ENCODE measurements at places on chromosomes 6 and 20.
A peak's percentile ranks its signal among the peaks of the same experiment; 100 is the strongest.

- DNase-seq, result peak; percentile 22
Observed at GRCh38 chr20:64226686-64227580, 28.6 kb upstream of the PCMTD2 start.

- DNase-seq, result no peak
Observed at GRCh38 chr6:43943781-43944250, 173.8 kb downstream of the VEGFA start.

DNA sequence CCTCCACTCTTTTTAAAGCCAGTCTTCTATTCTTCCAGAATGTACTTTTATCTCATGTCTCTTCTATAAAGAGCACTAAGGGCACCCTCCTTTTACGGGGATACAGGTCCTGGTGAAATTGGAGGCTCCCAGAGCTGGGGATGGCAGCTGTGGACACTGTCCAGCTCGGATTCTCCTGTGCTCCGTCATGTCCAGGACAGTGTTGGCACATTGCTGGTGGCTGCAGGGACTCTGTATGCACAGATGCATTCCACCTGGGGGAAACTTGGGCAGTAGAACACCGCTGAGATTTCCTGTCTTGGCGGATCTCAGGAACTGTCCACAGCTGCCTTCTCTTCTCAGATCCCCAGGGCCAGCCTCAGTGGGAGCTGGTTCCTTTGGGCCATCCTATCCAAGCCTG is 56.6 kb upstream of the CLDN20 start:
- DNase-seq, result no peak

DNA sequence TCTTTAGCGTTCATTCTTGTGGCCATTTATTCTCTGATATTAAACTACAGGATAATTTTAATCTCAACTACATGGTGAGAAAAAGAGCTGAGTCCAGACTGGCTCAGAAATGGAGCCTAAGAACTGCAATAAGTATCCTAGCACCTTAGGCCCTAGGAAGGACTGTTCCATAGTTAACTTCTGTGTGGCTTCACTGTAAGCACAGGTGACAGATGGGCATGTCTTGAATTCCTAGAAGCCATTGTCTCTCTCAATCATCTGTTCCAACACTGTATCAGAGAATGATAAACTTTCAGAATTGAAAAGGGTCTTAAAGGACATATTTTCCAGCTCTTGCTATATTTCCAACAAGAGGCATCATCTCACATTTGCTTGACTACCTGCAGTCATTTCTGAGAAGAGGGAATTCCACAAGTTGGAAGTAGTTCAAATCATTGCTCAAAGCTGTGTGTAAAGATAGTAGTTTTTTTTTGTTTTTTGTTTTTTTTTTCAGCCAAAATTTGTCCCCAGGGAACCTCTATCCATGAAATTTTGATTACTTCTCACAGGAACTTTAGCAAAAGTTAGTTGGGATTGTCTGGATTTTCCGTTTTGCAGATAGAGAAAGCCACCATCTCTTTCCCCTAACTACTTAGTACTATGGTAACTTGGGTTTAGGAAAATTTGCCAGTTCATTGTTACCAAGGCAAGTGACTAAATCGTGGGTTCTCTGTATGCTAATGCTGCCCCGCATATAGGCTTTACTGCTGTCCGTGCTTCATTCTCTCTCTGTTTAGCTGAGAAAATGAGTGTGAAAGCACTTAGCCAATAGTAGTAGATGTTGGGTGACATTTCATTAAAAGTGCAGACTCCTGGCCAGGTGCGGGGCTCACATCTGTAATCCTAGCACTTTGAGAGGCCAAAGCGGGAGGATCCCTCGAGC is 47.2 kb downstream of the KCNS1 start:
- DNase-seq, result no peak

GRCh38 chr20:46694484-46694883 is 5.2 kb upstream of the TP53RK start:
- no peak for DNase-seq

- no peak for DNase-seq
Observed at GRCh38 chr20:48626226-48626937, 201.4 kb downstream of the PREX1 start.

- DNase-seq, result no peak
Observed at GRCh38 chr6:135310291-135310690, 129.2 kb downstream of the MYB start.

DNA sequence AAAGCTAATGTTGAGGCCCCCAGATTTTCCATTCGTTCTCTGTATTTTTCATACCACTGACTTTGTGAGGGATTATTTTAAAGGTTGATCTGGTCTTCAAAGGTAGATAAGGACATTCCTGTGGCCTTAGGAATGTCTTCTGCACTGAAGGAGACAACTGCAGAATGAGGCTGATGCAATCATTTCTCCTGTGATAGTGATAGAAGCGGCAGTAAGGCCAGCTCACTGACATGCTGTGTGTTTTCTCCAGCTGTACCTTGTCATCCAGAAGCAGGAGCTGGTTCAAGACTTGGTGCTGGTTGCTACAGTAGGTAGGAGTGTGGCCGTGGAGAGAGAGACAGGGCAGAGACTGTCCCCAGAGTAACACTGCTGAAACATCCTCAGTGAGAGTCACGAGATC is 53.8 kb downstream of the DCBLD1 start:
- DNase-seq, result no peak

DNA sequence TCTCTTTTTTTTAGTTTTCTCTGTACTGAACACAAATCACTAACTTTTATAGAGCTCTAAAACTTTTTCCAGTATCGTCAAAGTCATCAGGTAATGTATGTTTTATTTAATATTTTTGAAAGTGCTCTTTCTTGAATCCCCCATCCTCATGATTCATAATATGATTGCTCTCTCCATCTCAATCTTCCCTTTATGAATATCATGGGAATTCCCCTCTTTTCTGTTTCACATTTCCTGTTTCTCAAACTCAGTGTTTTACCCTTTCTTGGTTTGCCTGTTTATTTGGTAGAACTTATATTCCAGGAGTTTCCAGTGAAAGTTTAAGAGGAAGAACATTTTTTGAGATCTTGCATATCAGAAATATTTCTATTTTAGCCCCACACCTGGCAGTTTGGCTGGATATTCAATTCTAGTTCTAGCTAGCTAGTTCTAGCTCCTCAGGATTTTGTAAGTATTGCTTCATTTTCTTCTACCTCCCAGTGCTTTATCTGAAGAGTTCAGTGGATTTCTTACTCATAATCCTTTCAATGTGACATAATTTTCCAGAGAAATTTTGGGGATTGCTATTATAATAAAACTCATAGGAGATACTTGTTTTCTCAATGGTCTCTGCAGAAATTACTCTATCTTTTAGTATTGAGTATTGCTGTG is 6.1 kb upstream of the C6orf58 start:
- DNase-seq, result no peak

DNA sequence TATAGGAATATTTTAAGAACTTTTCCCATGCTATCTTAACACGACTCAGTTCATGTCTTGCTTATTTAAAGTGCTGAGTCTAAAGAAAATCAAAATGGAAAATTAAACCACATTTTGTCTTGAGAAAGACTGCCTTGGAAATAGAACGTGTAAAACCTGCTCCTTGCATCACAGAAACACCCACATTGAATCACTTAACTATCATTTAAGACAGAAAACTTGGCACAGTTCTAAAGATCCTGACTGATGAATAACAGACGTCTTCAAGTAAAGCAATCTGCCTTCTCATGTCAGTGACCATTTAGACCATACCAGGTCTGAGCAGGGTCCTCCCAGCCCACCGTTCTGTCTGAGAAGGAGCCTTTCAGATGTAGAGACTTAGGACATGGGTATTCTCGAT is 7.4 kb downstream of the PERP start:
- no peak for DNase-seq

DNA sequence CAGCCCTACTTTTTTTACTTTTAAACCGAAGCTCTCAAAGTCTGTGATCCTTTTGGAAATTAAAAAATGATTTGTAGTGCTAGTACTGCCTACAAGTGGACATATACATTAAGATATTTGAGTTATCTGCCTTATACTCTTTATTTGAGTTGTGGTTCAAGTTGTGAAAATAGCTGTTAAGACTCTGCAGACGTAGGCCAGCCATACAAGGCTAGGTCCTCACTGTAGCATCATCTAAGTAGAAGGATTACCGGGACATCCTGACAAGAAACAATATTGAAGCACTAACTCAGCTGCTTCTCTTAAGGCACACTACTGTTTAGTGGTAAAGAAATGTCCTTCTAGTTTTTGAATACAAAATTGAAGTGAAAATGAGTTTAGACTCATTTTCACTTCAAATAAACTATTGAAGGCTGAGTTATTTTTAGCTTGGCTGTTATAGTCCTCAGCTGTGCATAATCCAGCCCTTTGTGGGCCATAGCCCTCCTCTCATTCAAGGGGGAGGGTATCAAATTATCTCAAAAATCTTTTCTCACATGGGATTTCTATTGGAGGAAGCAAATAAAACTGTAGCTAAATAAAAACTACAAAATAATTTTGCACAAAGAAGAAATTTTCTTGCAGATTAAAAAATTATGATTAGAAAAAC is 68.1 kb downstream of the JAG1 start:
- no peak for DNase-seq

DNA sequence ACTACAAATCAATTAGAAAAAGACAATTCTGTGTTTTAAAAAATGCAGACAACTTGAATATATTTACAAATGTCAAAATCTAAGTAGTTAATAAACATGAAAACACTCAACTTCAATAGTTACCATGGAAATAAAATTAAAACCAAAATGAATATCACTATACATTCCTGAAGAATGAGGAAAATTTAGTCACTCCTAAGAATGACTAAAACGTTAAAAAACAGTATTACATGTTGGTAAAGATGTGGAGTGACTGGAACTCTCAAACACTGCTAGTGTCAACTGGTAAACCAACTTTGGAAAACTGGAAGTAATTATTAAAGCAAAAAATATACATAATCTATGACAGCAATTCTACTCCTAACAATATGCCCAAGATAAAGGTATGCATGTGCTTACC is 36.3 kb downstream of the AHI1 start:
- no peak for DNase-seq

- no peak for DNase-seq
Observed at GRCh38 chr20:23634985-23635767, 2.6 kb downstream of the CST3 start.

- DNase-seq, result no peak
Observed at GRCh38 chr6:20292905-20293304, 80.6 kb upstream of the MBOAT1 start.

DNA sequence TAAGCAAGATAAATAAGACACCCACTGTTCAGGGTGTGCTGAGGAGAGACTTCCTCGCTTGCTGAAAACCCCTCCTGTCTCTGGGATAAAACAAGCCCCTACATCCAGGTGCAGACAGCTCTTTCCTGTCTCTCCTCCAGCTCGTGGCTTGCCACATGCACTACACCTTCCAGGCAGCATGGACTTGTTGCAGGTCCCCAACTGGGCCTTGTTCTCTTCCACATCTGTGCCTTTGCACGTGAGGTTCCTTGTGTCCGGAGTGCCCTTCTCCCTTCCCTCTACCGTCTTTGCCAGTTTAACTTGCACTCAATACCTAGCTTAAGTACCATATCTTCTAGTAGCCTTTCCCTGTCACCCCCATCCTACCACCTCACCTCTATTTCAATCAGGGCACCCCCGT is 397.6 kb downstream of the RNGTT start:
- no peak for DNase-seq

GRCh38 chr20:20568604-20569205 is 143.7 kb downstream of the RALGAPA2 start:
- peak; percentile 5 for DNase-seq

GRCh38 chr20:62334881-62335280 is 32.1 kb downstream of the ADRM1 start:
- DNase-seq, result no peak

DNA sequence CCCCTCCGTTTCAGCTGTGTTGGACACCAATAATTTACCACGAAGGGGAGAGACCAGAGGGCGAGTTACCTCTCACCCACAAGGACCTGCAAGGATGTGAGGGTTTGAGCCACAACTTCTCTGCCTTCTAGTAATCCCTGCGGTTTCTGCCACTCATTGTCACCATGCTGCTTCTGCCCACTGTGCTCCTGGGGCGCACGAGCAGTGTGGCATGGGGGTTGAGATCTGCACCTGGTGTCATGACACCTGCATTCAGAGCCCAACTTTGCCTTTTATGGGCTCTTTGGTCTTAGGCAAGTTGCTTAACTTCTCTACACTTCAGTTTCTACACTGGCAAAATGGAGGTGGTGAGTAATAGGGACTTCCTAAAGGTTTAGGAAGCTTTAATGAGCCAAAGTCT is 84.9 kb downstream of the SOBP start:
- no peak for DNase-seq

DNA sequence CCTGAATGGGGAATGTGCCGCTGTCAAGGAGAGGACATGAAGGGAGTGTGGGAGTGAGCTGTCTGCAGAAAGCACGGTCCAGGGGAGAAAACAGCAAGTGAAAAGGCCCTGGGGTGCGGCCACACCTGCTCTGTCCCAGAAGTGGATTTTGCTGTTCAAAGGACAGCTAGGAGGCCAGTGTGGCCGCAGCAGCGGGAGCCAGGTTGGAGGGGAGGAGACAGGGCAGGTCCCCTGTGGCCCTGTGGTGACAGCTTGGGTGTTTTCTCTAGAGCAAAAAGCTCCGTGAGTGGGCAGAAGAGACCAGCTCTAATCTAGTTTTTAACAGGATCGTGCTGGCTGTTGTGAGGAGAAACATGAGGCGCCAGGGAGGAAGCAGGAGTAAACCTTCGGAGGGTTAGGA is 4.5 kb upstream of the SLC52A3 start:
- no peak for DNase-seq

DNA sequence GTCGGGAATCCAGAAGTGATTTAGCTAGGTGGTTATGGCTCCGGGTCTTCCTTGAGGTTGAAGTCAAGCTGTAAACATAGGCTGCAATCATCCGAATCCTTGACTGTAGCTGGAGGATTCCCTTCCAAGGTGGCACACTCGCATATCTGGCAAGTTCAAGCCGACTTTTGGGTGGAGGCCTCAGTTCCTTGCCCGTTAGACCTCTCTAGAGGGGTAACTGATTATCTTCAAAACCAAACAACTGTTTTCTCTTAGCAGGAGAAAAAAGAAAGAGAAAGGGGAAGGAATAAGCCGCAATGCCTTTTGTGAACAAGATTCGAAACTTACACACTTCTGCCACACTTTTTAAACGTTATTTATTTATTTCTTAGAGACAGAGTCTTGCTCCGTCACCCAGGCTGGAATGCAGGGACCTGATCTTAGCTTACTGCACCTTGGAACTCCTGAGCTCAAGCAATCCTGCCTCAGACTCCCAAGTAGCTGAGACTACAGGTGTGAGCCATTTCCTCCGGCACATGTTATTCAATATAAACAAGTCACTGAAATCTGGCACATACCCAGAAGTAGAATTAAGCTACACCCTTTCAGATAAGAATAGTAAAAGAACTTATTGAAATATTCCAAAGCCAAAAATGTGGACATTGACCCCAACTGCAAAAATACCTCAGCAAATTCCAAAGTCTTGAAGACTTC is 76.3 kb downstream of the HFE start:
- no peak for DNase-seq

- no peak for DNase-seq
Observed at GRCh38 chr6:84521511-84521910, 242.9 kb downstream of the TBX18 start.

Data from activated gamma-delta T cell treated with Interleukin-2 at 50 U/mL for 16 hours (primary cell).